T-helper 2 cell treated with Interferon-gamma antibody and Interleukin-4, amounts not matched to agents 5 μg/mL and 100 μg/mL, for 36 hours (primary cell): ENCODE measurements at places on chromosomes 5 and 9.

DNA sequence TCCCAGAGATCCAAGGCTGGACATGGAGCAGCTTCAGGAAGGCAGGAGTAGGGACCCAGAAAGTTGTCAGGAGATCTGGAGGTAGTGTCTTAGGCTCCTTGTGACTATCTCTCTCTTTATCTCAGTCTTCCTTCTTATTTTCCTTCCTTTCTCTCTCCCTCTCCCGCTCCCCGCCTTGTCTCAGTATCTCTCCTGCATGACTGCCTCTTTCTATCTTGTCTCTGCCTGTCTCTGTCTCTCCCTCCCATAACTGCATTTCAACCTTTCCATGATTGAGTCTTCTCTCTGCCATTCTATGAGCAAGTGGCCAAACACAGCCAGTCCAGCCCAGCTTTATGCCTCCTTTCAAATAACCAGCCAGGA, 61.0 kb upstream of the NEK6 start:
- no peak for DNase-seq

- DNase-seq: no peak
These were observed 112.4 kb upstream of the IRX2 start for GRCh38 chr5:2863675-2864433.

- no peak for DNase-seq
These were observed 111.6 kb downstream of the ADRB2 start for GRCh38 chr5:148937830-148938521.

DNA sequence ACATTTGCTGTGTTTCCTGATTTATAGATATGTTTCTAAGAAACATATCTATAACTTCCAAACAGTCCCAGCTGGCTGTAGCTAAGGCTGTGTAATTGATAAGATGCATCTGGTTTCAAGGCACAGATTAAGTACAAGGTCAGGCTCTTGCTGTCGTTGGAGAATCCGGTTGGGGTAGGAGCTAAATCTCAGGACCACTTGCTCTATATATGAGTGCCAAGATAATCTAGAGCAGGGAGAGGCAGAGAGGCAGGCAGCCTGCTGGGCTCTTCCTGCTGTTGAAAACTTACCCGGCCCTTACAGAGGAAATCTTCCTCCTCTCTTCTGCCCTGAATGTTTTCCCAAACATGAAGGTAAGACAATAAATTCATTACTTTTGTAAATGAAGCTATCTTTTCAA, at the start of gene C7:
Gene C7 (plus strand): TSS at position 234 of the 400 bp plus-strand sequence. CDS start 114 bp downstream, at position 348.
- DNase-seq: no peak

DNA sequence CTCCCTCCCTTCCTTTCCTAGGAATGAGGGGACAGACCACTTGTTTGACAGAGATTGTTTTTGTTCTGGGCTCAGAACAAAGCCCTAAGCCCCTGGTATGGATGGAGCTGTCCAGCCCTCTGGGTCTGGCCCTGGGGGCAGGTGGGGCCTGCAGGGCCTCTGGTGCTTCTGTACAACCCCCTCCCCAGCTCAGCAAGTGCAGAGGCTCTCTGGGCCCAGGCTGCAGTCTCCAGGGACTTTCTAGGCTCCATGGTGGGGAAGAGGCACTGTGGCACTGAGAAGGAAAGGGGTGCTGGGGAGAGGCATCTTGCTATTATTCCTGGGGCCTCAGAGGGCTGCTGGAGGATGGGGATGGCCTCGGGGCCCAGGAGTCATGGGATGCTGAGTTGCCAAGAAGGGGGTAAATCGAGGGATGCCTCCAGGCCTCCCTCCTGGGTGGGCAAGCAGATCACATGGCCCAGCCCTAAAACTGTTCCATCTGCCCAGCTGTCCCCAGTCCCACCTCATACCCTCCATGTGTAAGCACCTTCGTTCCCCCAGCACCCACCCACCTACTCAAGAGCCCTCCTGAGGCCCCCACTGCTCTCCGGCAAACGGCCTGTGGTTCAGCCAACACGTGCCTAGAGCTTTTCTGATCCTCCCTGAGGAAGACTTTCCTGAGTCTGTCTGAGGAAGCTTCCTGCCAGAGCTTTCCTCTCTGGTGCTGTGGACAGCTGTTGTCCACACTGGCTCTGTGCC, 225.7 kb downstream of the CACNA1B start:
- DNase-seq: no peak

GRCh38 chr5:177594071-177594470, 2.1 kb downstream of the TMED9 start:
- no peak for DNase-seq

GRCh38 chr5:110665184-110665726, 61.2 kb downstream of the TMEM232 start:
- no peak for DNase-seq

DNA sequence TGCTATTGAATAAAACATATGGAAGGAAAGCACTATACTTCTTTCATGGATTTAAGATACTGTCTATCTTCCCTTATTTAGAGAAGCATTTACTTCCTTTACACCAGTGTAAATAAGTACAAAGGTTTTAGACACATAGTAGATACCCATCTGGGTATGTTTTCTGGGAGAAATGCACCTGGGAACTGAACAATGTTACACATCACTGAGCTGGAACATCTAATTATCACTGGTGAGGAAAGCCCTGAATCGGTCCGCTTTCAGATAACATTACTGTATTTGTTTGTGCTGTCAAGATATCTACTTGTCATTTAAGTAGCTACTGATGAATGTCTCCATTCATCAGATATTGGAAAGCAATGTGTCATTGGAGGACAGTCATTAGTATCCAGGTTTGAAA, 964.7 kb upstream of the PTPRD start:
- DNase-seq: no peak
